ENCODE measurements at places on chromosomes 7 and 10.

- DNase-seq = no peak
Measured at GRCh38 chr7:78472519-78472918, 673.9 kb downstream of the PHTF2 start.

- no peak for DNase-seq
Measured at GRCh38 chr10:101969412-101969922, 86.5 kb downstream of the ARMH3 start.

- DNase-seq = no peak
Measured at GRCh38 chr7:81231301-81231838, 312.5 kb upstream of the SEMA3C start.

DNA sequence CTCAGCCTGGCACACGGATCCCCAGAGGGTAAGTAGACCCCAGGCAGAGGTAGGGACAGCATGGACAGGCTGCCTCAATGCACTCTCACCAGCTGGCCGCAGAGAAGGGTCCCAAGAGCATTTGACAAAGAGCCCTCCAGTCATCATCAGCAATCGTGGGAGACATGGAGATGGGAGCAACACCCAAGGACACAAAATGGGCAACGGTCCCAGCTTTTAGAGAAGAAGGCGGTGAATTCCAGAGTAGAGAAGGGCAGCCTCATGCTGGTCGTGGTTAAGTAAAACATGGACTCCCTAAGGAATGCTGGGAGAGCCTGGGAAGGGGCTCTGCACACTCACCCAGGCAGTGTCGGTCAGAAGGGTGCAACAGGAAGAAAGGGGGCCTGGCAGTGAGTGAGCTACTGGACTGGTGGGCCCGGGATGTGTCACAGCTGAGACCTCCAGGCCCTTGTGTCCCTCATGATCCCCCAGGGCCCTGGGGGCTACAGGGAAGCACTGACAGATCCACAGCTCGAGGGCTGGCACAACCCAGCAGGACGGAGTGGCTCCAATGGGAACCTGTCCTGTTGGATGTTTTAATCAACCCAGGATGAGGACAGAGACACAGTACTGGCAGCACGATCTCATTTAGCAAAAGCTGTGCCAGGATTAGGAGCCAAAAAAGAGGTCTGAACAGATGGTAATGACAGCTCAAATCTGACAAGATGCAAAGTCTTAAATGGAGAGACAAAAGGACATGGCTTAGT is 147.1 kb downstream of the NEURL1 start:
- DNase-seq = no peak

GRCh38 chr7:44764081-44764480 is 15.4 kb downstream of the ZMIZ2 start:
- DNase-seq = no peak

DNA sequence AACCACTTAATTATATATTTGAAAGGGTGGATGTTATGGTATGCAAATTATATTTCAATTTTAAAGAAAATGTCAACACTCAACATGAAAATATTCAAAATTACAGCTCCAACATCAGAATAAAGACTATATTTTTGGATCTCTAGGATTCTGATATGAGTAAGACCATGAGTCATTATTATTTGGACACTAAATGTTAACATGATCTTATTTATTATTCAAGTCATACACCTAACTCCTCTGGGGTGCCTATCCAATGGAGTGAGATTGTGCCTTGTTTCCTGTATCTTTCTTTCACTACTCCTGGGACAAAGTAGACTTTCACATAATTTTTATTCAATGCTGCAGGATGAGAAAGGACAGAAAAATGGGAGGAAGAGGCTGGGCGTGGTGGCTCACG is 135.2 kb upstream of the PRSS1 start:
- DNase-seq = no peak
